Stimulated activated CD8-positive, alpha-beta memory T cell treated with anti-CD3 and anti-CD28 coated beads, Interleukin-4, amount 100 ng/mL, for 48 hours (primary cell): ENCODE measurements at places on chromosomes 16 and 17.

DNA sequence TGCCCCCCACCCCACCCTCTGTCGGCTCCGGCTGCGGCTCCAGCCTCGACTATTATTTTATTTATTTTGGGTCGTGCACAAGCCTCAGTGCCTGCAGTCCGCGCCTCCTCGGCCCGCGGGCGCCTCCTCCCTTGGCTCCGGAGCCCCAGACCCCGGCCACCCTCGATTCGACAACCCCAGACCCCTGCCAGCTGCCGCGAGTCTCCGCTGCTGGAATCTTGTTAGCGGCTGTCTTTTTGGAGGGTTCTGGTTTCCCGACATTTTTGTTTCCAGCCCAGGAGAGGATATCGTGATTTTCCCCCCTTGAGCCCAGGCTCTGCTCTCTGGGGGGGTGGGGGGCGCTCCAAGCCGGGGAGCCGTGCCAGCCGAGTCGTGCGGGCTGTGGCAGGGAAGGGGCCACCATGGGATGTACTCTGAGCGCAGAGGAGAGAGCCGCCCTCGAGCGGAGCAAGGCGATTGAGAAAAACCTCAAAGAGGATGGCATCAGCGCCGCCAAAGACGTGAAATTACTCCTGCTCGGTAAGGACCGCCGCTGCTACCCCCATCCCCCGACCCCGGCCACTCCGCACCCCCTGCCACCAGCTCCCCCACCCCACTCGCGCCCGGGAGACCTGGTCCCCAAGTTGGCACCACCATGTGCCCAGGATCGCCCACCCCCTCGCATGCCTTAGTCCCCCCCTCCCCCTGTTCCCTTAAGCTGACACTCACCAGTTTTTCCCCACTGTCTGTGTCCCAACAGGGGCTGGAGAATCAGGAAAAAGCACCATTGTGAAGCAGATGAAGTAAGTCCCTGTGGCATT, 746 bp downstream of the GNAO1 start:
- DNase-seq: peak; percentile 33

GRCh38 chr16:12544477-12545296, 259.0 kb downstream of the CPPED1 start:
- no peak for DNase-seq

DNA sequence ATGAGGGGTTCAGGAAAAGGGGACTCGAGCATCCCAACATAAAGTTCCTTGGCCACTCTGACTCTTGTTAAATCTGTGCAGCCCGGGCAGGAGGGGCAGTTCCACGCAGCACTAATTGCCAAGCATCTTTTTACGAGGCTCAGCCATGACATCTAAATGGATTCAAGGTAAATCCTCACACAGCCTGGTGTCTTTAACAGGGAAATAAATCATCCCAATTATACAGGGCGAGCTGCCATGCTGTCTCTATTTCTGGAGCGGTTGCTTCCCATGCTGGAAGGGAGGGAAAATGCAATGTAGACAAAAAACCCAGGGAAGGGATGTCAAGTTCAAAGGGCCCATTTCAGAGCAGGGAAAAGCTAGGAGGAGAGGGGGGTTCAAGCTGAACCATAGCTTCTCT, 110.0 kb downstream of the GAS7 start:
- no peak for DNase-seq

DNA sequence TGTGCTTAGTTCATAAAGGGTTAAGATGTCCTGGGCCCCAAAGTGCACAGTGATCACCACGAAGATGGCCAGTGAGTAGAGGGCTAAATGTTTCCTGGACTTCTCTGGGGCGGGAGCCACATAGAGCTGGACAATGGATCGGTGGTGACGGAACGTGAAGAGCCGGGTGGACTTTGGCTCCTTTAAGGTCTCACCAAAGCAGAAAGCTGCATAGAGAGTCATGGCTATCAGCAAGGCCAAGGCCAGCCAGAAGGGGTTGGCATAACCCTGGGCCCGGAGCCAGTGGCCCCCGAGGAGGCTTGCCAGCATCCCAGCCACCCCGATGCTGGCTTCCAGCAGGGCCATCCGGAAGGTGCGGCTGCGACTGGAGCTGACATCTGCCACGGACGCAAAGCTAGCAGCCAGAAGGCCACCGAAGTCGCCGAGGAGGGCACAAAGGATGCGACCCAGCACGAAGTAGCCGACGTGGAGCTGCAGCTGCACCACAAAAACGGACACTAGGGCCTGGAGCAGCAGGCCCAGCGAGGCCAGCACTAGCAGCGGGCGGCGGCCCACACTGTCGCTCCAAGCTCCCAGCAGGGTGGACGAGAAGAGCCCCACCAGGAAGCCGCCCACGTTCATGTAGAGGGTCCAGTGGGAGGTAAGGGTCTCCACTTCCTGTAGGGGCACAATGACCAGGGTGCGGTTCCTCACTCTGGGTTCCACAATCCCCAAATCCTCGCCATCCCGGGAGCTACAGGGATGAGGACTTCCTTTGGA, 1.0 kb downstream of the SLC46A1 start:
- no peak for DNase-seq

- DNase-seq: peak; percentile 7
These were observed 20.2 kb upstream of the RBFOX3 start for GRCh38 chr17:79630821-79631639.

DNA sequence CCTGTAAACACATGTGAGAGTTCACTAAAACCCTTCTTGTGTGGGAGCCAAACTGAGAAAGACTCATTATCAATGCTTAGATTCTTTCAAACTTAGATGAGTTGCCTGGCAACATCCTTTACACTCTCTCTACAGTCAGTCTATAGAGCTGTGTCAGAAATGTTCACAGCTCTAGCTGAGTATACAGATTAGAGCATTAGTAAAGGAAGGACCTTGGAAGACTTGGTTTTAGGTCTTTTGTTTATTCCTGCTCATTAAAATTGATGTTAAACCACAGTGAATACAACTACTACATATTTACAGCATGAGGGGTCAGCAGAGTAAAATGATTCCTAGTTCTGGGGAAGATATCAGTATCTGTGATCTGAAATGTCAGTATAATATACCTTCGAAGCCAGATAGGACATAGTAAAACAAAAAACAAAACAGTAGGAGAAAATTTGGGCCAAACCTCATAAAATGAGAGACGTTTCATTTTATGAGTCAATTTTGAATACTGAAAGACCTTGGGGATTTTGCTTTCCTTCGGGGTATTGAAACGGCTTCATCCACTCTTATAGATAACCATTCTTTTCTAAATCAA, 186.0 kb downstream of the TANC2 start:
- DNase-seq: no peak

GRCh38 chr16:4465977-4466779, 8.2 kb downstream of the NMRAL1 start:
- peak; percentile 71 for DNase-seq

DNA sequence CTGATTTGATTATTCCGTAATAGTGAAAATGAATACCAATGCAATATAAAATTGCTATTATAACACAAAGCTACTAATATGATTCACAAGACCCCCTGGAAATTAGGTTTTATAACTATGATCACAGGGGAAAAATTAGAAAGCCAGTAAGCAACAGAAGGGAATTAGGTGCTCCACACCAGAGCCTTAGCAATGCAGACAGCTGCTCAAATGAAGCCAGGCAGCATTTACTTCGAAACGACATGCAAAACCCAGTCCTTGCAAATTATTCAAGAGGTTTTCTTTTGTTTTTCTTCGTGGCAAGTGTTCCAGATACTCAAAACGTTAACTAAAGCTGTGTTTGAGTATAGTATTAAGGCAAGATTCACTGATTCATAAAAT, 47.9 kb downstream of the TOX3 start:
- DNase-seq: no peak

DNA sequence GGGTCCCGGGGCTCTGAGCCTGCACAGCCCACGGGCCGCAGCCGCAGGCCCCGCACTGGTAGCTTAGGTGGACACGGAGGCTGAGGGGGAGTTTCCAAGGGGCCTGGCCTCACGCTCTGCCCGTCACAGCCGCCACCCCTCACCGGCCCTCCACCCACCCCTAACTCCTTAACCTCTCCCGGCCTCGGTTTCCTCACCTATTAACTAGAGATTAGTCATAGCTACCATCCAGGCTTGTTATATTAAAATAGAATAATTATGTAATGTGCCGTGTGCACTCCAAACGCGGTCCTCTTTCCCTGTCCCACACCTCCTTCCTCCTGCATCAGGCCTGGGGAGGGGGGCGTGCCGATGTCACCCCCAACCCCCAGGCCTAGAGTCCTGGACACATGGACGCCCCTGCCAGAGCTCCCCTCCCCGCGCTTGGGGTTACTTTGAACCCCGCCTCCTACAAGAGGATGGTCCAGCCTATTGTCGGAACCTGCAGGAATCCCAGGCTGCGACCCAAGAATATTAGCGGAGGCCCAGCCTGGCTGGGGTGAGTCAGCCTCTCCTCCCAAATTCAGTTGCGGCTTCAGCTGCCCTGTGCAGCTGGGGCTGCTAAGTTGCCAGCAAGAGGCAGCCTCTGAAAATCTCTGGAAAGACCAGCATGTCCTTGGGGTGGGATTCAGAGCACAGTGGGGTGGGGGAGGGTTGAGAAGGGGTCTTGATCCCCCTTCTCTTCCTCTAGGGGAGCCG, 17.3 kb downstream of the SOCS3 start:
- DNase-seq: no peak

DNA sequence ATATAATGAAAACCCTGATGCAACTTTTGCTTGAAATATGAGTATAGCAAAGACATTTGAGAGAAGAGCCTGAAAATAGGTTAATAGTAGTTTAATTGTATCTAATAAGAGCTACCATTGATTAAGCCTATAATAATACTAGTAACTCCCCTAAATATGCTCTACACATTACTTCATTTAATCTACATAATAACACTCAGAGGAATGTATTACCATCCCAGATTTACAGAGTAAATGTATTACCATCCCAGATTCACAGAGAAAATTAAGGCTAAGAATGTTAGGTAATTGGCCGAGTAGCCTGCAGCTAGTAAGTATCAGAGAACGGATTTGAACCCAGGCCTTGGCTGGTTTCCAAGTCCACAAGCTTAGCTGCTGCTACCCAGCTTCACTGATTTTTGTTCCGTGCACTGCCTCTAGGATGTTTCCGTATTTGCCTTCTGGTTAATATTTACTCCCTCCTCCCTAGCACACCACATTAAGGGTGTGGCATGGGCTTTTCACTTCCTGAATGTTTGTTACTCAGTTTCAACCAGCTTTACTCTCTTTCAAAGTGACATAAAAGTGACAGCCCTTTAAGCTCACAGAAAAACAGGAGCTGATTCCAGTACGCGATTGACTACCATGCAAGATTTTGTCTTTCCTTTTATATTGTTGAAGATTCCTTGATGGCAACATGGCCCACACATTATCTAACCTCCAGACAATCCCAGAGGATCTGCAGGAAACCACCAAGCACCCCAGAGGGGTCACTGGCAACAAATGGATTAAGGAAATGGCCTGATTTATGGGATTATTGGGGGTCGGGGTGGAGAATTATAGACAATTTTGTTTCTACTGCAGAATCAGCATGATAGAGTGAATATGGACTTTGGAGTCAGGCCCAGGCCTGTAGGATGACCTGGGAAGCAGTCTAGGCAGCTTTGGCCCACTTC, 26.7 kb upstream of the TOX3 start:
- DNase-seq: no peak

DNA sequence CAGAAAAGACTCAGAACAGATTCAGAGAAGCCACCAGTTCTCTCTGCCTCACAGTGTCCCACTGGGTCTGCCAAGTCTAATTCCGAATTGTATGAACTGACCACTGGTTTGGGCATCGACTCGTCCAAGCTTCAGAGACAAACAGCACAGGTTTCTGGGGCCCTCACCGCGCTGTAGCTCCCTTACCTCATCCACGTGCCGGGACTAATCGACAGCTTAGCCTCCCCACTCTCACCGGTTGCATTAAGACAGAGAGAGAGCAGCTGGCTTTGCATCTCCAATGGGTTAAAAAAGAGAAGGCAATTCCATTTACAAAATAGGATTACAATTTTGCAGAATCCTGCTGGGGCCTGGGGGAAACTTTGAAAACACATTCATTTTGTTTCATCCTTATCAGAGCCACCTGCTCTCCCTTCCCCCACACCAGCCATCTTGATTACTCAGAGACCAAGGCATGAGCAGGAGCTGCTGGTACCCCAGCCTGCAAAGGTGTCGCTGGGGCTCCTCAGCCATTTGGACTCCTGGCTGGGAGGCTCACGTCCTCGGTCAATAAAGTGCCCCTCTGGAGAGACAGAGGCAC, 95.3 kb upstream of the RPL38 start:
- DNase-seq: no peak

GRCh38 chr17:65099941-65100315, 37.2 kb upstream of the RGS9 start:
- DNase-seq: peak; percentile 89

DNA sequence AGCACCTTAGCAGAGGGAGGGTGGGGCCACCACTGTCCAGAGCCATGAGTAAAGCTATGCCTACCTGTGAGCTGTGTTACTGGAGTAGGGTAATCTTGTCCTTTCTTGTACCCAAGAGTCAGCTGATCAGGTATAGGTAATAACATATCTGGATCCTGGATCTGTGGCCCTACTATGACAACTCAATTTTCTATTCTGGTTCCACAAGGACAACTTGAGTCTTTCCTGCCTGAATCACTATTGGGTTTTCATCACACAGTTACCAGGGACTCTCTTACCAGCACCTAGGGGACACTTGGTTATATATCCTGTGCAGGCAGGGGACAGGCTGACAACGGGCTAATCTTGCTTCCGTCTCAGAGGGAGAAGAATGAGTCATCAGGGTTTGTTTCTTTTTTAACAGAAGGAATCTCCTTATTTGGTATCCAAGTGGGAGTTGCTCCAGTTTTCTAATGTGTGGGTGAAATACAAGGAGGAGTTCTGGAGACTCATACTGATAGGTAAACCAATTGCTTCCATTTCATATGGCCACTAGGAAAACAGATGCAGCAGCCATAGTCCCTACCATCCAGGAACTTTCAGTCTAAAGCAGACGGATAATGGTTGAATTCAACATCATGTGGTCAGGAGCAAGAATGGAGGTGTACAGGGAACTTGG, 6.8 kb downstream of the ZNF267 start:
- no peak for DNase-seq

GRCh38 chr16:84356591-84357116, 11.7 kb upstream of the ATP2C2 start:
- DNase-seq: no peak

GRCh38 chr17:3536716-3537115, 20.9 kb downstream of the TRPV3 start:
- no peak for DNase-seq

DNA sequence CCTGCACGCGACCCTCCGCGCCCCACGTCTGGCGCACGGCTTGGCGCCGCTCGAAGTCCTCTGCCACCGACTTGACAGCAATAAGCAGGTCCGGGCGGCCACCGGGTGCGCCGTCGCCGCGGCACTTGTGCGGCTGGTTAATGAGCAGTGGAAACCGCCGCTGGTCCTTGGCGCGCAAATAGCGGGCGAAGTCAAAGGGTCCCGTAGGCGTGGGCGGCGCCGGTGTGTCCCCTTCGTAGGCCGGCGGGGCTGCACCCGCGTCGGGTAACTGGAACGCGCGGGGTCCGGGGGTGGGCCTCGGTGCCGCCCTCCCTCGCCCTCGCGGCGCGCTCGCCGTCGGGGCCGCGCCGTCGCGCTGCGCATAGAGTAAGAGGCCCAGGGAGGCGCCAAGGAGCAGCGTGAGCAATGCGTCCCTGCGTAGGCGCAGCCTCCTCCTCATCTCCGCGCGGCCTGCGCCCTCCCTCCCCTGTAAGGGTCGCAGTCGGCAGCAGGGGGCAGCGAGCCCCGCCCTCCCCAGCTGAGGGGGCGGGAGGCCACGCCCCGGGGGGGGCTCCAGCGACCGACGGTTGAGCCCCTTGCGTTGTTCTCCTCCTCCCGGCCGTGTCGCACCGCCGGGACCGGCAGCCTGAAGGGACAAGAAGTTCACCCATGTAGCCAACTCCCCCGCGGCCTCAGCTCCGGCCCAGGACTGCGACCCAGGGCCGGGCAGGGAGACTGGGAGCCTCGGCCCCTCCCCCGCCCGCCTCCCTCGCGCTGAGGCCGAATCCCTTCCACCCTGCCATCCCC, 558 bp downstream of the B3GNT9 start:
- peak; percentile 69 for DNase-seq

GRCh38 chr16:19751478-19752385, 33.7 kb downstream of the IQCK start:
- no peak for DNase-seq
